ENCODE measurements at places on chromosomes 13 and 19.

- no peak for DNase-seq
These were observed 13.7 kb downstream of the SMIM24 start for GRCh38 chr19:3466635-3467034.

DNA sequence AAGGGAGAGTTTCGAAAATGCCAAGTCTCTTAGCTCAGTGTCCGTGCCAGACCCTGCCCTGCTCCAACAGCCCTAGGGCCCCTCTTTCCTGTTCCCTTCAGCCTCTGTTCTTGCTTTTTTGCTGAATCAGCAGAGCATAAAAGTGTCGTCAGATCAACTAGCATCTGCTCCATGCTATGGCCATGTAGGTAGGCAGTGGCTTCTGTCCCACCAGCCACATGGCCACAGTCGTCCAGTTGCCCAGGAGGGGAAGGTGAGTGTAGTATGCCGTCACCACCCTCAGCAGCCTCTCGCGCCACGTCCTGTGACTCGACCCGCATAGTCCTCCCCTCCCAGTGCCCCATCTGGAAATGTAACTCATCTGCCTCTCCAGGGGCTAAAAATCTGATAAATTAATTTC, 50.9 kb upstream of the ATP11A start:
- no peak for DNase-seq

DNA sequence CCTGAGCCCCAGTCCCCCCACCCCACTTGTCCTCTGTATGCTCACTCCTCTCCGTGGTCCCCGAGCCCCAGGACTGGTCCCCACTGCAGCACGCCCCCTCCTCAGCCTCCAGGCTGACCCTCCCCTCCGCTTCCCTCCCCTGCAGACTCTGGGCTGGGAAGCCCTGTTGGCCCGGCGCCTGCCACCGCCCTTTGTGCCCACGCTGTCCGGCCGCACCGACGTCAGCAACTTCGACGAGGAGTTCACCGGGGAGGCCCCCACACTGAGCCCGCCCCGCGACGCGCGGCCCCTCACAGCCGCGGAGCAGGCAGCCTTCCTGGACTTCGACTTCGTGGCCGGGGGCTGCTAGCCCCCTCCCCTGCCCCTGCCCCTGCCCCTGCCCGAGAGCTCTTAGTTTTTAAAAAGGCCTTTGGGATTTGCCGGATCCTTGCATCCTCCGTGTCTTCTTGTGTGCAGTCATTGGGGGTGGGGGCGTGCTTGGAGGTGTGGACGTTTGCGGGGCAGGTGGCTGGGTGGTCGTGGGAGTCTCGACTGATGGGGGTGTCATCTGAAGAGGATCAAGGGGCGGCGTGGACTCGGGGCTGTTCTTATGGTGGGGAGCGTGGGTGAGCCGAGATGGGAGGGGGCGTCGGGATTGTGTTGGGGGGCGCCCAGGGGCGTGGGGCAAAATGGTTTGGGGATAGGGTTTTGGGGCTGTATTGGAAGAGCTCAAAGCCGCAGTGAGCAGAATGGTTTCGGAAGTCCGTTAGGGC, 3.5 kb downstream of the PTGER1 start:
- DNase-seq = no peak

DNA sequence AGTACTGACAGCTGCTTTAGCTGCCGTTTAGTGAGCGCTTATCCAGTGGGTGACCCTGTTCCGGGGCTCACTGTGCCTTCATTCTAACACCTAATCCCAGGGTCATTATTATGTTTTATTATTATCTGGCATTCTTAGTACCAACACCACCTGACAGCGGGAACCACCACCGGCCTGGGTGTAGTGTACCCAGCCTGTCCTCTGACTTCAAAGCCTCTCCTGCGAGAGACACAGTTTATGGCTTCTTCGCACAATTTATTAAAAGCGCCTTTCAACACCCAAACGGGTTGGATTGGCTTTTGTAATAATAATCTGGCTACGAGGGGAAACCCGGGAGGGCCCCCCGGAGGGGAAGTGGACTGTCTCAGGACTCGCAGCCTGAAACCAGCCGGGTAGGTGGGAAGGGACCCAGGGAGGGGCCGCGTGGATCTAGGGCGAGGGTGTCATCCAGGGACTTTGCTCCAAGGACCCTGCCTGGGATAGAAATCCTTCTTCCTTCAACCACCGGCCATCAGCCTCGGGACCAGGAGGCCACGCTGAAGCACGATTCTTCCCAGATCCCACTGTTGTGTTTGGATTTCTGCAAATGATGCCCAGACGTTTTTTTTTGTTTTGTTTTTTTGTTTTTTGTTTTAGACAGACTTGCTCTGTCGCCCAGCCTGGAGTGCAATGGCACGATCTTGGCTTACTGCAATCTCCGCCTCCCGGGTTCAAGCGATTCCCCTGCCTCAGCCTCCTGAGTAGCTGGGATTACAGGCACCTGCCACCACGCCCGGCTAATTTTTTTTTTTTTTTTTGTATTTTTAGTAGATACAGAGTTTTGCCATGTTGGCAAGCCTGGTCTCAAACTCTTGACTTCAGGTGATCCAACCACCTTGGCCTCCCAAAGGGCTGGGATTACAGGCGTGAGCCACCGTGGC, 1.6 kb upstream of the ZBTB7A start:
- peak; percentile 18 for DNase-seq

- DNase-seq = peak; percentile 75
These were observed 129.4 kb downstream of the PCDH20 start for GRCh38 chr13:61286148-61286745.

- no peak for DNase-seq
These were observed 17.4 kb upstream of the AP1M2 start for GRCh38 chr19:10604460-10604980.

GRCh38 chr13:109751477-109751876, 34.9 kb downstream of the IRS2 start:
- DNase-seq = no peak

Measured in NCI-H82 (cell line).